Body of pancreas (tissue), 4 donors: ENCODE measurements at places on chromosomes 4 and X. TPM values are rescaled to one million over a fixed set of nuclear protein-coding genes. Genes with fewer than 3 reads are reported as not detected.

Gene NLGN3
- total RNA-seq, result 1.0 TPM

Gene SLC26A1
- 1.6 TPM for total RNA-seq

Gene TRO
- 28.0 TPM for total RNA-seq

DNA sequence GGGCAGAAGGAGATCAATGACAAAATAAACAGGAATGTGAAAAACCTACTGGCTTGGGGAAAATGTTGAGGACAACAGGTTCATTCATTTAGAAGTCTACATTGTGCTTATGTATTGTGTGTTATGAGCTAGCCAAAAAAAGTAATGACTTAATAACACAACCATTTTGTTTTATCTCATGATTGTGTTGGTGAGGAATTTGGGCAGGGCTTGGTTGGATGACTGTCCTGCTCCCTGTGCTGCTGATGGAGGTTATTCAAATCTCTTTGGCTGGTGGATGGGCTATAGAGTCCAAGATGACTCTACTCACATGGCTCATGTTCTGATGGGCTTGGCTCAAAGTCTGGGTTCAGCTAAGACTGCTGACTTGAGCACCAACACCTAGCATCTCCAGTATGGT, 116.3 kb downstream of the HS3ST1 start:
- no peak overlapping the region for H3K27ac ChIP-seq
- DNase-seq, result no peak
- H3K4me3 ChIP-seq, result no peak overlapping the region
- no peaks in the 10 kb centered on the region for H3K36me3 ChIP-seq

DNA sequence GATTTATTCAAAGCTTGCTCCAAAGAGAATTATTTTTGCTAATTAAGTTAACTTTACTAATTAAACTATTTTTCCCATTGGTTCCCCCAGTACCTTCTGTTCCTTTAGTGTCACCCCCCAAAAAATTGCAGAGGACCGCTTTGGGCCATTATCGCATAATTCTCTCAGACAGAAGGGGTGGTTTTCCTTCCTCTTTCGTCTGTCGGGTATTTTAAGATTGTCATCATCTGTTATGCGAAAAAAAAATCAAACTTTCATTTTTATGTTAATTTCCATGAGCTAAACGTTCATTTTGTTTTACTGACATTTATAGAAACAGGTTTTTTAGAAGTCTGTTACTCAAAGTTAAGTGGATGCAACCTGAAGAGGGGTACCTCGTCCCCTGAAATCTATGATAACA, 76.2 kb upstream of the DDX3X start:
- H3K27me3 ChIP-seq, result no peaks in the 10 kb centered on the region
- H3K27ac ChIP-seq, result no peak overlapping the region
- H3K36me3 ChIP-seq, result no peaks in the 10 kb centered on the region
- no peak overlapping the region for H3K4me3 ChIP-seq

GRCh38 chrX:41759817-41760216, 35.8 kb downstream of the GPR82 start:
- H3K36me3 ChIP-seq, result no peaks in the 10 kb centered on the region
- H3K4me1 ChIP-seq, result peaks cover 16% of the 10 kb centered on the region
- no peak overlapping the region for H3K27ac ChIP-seq
- H3K4me3 ChIP-seq, result no peak overlapping the region
- DNase-seq, result no peak
